T-helper 17 cell (primary cell): ENCODE measurements at places on chromosomes 2 and 18.

GRCh38 chr18:25795213-25795612, 295.2 kb downstream of the SS18 start:
- DNase-seq: no peak

DNA sequence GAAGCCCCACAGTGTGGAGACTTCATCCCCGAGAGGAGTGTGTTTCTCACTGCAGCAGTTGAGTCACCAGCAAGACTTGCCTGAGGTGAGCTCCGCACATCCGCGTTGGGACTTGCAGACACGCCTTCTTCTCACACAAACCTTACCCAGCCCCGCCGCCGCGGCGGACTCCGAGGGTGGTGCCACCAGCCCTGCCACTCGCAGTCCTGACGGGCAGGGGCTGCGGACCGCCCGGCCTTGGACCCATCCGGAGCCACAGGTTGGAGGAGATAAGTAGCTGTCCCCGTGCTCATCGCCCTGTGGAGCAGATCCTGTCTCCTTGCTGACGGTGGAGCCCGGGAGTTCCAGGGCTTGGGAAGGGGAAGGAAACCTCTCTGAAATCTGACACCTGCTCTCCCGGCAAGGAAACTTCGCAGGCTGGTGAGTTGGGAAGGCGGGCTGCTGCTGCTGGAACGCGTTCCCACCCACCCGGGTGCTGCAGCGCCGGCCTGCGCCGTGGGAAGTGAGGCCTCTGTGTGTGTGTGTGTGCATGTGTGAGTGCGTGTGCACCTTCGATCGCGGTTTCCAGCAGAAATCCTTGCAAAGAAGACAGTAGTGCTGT, at the start of gene RAB27B:
Gene RAB27B, plus strand, starts transcription at position 197 of the 601 bp plus-strand sequence. CDS start 49,109 bp downstream, outside the sequence.
- DNase-seq: peak; percentile 44

GRCh38 chr2:54773838-54774237, 50.4 kb downstream of the EML6 start:
- no peak for DNase-seq

DNA sequence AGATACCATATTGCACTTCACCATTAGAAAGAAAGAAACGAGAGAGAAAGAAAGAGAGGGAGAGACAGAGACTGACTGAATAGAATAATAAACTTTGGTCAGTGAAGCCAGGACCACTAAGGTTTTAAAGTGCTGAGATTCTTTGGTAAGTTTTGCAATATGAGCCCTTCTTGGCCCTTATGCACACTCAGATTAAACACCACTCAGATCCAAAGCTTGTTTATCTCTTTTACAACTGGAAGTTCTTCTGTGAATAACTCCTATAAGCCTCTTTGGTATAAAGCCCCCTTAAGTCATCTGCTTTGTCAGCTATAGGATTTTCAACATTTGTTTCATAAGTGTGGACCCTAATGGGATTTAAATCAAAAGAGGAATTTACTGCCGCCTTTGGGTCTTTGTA, 40.8 kb downstream of the PID1 start:
- DNase-seq: no peak

GRCh38 chr2:173545364-173545763, 190.7 kb downstream of the CDCA7 start:
- DNase-seq: no peak

DNA sequence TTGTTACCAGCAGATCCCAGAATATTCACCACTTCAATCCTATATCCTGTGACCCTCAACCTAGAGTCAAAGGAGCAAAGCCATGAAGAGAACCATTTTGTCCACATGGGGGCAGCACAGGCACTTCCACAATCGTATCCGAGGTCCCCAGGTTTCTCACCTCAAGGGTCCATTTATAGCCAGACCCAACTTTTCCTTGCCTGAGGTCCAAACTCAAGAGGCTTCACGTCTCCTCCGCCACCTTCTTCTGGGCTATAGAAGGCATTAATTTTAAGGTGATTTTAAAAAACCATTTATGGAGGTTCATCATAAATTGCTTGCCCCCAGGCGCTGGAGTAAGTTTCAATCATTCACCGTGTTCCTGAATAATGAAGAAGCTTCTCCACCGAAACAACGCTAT, 111.6 kb upstream of the NABP1 start:
- peak; percentile 43 for DNase-seq

DNA sequence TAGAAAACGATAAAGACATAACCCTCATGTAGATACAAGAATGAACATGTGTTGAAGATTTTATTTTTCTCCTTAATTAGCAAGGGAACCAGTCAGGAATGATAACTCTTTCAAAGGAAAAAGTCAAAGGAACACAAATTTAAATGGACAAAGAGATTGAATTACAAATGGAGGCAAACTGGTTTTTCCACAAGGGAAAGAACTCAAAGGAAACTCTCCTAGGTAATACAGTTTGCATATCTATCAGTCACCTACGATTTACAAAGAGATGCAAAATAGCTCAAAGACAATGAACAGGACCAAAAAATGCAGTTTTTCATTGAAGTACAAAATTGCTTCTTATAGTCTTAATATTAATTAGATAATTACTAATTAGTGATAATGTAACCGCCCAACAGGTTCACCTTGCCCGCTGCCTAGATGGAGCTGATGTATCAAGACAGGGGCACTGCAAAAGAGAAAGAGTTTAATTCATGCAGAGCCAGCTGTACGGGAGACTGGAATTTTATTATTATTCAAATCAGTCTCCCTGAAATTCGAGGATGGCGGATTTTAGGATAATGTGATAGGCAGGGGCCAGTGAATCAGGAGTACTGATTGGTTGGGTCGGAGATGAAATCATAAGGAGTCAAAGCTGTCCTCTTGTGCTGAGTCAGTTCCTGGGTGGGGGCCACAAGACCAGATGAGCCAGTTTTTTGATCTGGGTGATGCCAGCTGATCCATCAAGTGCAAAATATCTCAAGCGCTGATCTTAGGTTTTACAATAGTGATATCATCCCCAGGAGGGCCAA, 151.0 kb downstream of the TMEM17 start:
- DNase-seq: no peak

GRCh38 chr18:10029711-10030110, 115.9 kb downstream of the VAPA start:
- no peak for DNase-seq

GRCh38 chr2:120720231-120720630, 15.4 kb upstream of the GLI2 start:
- DNase-seq: no peak

DNA sequence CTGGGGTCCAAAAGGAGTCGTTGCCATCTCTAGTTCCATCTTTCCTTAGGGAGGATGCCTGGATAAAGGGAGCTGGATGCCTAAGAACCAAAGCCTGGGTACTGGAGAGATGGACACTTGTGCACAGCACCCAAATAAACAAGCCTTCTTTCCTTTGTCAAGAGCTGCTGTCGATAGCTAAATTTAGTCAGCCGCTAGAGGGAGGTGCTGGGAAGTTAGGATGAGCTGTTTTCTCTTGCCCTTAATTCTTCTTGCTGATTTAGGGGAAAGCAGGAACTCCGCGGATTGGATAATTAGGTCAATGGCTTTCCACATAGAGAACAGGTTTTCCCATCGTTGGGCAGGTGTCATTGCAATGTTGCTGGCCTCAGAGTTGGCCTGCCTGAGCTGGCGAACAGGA, 30.9 kb upstream of the SERPINB12 start:
- DNase-seq: no peak

GRCh38 chr2:238166391-238167343, 7.9 kb downstream of the ERFE start:
- DNase-seq: no peak

GRCh38 chr2:74564222-74564621, 9.7 kb downstream of the DOK1 start:
- no peak for DNase-seq

GRCh38 chr2:120177001-120177621, 46.1 kb downstream of the TMEM185B start:
- DNase-seq: peak; percentile 57

- DNase-seq: no peak
Observed at GRCh38 chr2:176128172-176128981, 1.1 kb upstream of the HOXD8 start.

DNA sequence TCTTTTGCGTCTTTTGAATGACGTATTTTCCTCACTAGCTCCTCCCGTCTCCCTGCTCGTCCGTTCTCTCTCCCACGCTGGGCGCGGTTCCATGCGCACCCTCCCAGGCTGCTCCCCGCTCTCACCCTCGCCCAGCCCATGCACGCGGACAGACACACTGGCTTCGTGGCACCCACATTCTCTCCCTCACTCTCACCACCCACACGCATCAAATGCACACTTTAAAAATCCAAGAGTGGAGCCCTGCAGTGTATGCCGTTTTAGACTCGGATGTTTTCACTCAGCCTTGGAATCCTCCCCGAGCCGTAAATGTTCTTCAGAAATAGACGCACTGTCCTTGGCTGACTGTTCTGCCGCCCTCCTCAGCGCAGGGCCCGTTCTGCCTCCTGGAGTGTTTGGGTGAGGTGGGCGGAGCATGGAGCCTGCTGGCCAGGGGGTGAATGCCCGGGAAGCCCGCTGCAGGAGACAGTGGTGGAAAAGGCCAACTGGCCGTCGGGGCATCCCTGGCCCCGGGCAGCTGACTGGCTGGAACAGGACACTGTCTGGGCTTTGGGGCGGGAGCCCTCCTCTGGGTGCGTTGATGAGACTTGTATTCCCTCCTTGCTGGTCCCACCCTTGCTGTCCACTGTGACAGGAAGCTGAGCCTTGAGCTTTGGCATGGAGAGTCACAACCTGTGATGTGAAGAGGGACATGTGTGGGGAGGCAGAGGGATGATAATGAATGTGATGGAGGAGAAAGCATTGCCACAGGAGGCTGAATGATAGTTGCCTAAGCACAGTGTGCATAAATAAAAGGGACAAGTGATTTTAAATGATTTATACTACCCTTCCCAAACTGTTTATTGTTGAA, 35.4 kb upstream of the LYPD6B start:
- no peak for DNase-seq

GRCh38 chr18:69655816-69656215, 255.1 kb downstream of the DOK6 start:
- DNase-seq: no peak

DNA sequence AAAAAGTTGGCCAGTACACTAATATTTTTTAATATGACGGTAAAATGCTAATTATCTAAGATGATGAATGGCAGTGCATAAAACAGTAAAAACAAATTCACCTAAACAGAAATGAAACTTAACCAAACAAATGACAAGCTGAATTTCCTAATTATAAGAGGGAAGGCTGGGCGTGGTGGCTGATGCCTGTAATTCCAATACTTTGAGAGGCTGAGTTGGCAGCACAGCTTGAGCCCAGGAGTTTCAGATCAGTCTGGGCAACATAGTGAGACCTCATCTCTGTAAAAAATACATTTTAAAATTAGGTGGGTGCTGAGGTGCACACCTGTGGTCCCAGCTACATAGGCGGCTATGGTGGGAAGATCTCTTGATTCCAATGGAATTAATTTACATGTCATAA, 120.1 kb downstream of the USP34 start:
- DNase-seq: no peak

DNA sequence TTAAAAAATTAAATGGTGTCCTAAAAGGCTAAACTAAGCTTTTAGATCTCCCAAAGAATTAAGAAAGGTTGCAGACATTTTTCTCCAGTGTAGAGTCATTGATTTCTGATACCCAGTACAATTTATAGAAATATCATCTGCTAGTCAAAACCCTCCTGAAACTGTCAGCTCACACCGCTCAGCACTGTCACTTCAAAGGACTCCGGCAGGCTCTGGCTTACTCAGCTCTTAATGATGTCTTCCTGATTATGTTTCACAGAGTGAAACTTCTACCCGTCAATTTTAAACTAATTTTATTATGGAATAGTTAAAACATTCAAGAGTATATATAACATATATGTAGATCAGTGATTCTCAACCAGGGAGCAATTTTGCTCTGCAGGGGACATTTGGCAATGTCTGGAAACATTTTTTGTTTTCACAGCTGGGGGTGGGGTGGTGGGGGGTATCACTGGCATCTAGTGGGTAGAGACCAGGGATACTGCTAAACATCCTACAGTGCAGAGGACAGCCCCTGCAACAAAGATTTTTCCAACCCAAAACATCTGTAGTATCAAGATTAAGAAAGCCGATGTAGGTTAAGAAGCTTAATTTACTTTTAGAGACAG, 31.6 kb downstream of the CDK15 start:
- no peak for DNase-seq

- no peak for DNase-seq
Observed at GRCh38 chr18:32771169-32771751, 1.6 kb downstream of the KLHL14 start.

GRCh38 chr2:191569025-191569424, 108.9 kb upstream of the NABP1 start:
- DNase-seq: no peak

- DNase-seq: no peak
Observed at GRCh38 chr2:102037681-102038080, 45.9 kb downstream of the IL1R2 start.

DNA sequence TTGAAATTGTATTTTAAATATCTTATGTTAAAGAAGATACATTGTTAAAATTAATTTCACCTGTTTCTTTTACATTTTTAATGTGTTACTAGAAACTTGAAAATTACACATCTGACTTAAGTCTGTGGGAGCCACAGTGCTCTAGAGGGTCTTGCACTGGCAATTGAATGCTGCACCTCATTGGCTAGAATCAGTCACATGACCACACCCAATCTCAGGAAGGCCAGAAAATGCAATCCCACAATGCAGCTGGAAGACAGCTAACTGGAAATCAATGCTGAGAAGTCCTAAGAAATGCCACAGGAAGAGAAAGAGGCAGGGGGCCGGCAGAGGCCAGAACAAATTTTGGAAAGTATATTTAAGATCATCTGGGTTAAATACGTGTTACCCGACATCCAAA, 189.2 kb upstream of the POU3F3 start:
- DNase-seq: no peak

DNA sequence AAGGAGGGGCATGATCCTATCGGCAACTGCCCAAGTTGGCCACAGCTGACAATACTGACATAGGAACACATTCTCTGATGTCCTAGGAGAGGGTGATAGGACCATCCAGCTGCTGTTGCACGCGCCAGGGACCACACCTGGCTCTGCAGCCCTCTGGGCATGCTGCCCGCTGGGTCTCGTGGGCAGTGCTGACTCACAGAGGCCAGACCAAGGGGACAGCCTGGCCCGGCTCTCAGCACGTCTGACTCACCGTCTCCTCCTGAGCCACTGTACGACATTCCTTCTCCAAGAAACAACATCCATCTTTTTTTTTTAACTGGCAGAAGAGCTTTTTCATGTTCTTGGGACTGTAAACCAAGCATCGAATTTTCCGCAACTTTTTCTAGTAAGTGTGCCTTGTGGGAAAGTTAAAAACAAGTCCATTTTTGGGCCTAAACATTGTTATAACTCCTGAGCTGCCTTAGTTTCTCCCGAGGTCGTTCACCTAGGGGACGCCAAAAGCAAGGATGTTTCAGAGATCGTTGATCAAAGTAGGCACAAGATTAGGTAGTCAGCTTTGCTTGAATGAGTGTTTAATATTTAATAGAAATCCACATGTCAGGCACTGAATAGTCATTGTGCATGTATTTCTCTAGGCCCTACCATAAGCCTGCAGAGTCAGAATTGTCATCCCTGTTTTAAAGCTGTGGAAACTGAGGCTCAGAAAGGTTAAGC, 100.3 kb downstream of the TTC32 start:
- no peak for DNase-seq

- no peak for DNase-seq
Observed at GRCh38 chr2:10457846-10458598, 9.9 kb upstream of the ODC1 start.
